LoVo (cell line): ENCODE measurements at places on chromosomes 1 and 21.

DNA sequence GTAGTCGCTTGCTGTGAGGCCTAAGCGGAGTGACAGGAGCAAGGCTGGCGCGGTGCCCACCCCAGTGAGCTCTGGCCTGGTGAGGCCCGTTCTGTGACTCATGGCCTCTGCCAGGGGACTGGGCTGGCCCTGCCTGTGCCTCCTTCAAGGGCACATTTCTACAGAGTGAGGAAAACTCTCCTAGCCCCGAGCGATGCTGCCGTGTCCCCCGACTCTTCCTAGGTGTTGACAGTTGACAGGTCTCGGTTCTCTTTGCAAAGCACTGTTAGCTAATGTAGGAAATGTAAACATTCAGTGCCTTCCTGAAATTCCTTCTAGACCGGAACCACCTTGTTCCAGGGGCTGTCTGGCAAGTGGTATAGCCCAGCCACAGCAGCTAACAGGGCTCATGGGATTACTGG is 43.9 kb downstream of the ABCG1 start:
- peak; percentile 41 for DNase-seq

DNA sequence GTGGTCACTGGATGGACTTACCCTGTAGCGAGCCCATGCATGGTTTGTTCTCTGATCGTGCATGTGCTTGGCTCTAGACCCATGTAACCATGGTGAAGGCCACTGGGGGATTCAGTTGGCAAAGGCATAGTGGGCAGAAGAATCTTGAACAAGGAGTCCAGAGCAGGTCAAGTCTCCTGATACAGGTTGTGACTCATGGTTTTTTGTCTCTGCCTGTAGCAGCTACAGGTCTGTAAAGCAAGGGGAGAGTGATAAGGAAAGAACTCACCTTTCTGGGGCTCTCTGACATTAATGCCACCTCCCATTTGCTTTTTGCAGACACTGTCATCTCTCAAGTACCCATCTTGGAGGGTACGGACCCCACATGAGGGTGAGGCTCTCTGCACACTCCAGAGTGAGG is 153.4 kb upstream of the CAMK1G start:
- no peak for DNase-seq

GRCh38 chr1:2486041-2486440 is 10.0 kb downstream of the PLCH2 start:
- no peak for DNase-seq

DNA sequence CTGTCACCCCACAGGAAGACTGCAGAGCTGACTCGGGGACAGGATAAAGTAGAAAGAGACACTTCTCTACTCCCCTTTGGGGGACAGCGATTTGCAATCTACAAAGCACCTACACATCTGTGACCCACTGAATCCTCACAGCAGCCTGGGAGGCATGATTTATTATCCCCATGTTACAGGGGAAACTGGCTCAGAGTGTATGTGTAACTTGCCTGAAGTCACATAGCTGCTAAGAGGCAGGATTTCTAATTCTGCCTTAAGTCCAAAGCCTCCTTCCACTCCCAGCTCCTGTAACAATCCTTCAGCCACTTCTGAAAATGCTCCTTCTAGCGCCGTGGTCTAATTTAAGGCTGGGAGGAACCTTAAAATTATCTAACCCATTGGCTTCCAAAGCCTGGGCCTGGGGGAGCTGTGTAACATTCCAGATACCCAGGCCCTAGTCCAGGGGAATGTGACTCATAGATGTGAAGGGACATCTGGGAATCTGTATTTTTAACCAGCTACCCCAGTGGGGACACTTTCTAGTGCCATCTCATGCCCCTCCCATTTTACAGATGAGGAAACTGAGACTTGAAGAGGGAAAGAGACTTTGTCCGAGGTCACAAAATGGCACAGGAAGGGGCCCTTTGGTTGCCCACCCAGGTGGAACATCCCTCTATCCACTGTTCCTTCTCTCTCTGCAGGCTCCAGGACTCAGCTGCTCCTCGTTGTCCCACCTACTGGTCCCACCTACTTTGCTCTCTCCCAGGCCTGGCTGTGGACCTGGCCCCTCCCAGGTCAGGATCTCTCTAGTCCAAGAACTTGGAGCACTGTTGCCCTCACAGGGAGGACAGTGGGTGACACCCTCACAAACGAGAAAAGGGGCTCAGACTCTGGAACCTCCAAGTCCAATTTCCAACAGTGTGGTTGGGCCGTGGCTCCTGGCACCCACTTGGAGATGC is 48.9 kb downstream of the AHDC1 start:
- DNase-seq = no peak

GRCh38 chr1:234768569-234769283 is 158.7 kb upstream of the IRF2BP2 start:
- no peak for DNase-seq

GRCh38 chr1:5994713-5995621 is 2.7 kb upstream of the NPHP4 start:
- DNase-seq = no peak

DNA sequence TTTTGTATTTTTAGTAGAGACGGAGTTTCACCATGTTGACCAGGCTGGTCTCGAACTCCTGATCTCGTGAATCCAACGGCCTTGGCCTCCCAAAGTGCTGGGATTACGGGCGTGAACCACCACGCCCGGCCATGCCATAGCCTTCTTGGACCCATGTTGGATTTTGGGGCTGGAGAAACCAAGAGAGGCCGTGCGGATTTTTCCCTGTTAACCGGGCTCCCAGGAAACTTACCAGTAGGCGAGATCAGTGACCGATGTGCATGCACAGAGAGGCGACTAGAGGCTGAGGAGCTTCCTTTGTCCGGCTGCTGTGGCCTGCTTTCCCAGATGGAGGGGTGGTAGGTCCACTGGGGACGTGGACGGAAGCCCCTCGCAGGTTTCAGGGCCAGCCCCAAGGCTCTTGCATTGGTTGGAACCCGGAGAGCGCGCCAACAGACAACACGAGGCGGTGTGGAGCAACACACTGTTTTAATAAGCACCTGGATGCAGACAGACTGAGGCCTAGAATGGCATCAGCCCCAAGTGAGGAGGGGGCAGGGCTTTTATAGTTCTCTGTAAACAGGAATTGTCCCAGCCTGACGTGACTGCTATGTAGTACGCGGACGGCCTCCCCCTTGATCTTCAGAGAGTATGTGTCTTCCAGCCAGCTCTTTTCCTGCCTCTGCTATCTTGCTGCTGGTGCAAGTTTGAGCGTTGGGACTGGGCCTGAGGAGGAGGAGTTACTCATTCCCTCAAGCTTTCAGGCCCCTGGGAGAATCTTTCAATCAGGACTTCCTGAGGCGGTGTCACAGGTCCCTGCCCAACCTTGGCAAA is at the start of gene ERVH48-1:
Gene ERVH48-1, minus strand, starts transcription at position 517 of the 813 bp plus-strand sequence. CDS start 6,624 bp downstream, outside the sequence.
- no peak for DNase-seq

- no peak for DNase-seq
Observed at GRCh38 chr1:245578771-245579170, 424.0 kb downstream of the KIF26B start.

DNA sequence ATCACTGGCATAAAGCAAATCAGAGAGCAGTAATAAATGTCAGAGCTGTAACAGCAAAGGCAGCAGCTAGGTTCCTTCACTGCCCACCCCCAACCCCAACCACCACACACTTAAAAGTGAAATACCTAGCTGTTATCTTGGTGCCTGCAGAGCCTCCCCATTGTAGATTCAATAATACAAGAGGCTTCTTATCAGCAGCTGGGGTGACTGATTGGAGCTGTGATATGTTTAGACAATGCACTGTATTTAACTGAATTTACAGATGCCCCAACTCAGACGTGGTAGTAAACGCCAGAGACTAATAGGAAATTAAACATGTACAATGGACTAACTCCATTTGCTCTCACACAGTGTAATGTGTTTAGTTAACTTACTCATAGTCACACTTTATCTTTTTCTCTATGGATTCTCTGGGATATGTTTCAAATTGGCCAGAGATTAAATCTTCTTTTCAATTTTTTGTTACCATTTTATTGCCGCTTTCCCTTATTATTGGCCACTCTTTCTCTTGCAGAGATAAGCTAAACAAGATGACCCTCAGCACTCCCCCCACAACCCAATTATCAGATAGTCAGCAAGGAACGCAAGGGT is 117.1 kb downstream of the ESRRG start:
- no peak for DNase-seq

DNA sequence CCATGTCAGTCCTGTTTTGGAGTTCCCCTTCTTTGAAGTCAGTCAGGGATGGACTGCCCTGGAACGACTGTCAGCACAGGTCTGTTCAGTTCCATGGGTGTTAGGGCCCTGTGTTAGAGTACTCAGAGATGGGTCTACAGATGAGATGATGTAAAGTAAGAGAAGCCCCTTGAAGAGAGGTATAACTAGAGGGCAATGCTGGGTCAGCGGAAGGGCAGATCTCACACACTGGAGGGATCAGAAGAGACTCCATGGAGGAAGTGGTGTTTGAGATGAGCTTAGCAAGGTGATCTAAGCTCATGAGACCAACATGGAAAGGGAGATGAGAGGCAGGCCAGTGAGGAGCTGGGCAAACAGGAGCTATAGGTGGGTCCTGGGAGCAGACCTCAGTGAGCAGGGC is 7.6 kb downstream of the PPFIA4 start:
- DNase-seq = no peak

DNA sequence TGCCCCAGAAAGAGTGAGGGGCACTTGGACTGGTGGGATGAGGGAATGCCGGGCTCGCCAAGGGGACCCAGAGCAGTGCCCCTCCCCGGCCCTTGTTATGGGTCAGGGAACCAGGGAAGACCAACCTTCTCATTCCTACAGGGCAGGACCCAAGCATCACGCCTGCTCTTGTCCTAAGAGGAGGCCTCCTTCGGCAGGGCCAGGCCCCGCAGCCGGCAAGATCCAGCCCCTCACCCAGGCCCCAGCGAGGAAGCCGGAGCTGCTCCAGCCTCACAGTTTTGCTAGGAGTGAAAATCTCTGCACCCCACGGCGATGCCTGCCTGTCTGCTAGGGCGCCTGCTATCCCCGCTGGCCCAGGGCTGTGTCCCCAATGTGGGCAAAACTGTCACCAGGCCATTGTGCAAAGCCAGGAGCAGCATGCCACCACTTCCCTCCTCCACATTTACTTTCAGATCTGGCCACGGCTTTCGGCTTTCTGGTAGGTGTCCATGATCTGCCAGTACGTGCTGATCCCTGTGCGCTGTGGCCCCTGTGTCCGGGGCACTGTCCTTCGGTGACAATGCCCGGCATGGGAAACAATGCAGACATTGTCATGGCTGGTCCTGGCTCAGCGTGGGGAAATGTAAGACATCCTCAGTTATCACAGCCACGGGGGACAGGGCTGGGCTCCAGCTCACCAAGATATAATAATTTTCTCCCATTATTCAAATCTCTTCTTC is 9.6 kb downstream of the ACTRT2 start:
- no peak for DNase-seq

GRCh38 chr1:190832511-190832910 is 354.8 kb upstream of the BRINP3 start:
- no peak for DNase-seq

DNA sequence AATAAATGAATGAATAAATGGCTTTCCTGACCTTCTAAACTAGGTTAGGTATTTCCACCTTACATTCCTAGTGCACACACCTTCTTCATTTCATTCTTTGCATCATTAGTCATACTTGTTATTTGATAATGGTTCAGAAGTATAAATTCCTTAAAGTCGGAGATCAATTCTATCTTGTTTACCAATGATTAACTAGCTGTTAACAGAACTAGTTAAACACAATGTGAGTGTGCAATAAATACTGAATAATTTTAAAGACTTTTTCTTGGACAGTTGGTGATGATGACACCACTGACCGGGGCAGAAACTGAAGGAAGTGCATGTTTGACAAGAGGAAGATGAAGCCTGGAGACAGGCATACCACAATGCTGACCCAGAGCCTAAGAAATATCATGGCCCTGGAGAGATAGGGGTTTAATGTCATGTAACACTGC is 207.1 kb upstream of the DEPDC1 start:
- DNase-seq = peak; percentile 8

GRCh38 chr1:209884249-209884648 is 53.8 kb upstream of the SYT14 start:
- no peak for DNase-seq

GRCh38 chr1:246176126-246177024 is 330.7 kb downstream of the SMYD3 start:
- no peak for DNase-seq

- DNase-seq = no peak
Observed at GRCh38 chr21:46135782-46136395, 19.5 kb downstream of the FTCD start.

DNA sequence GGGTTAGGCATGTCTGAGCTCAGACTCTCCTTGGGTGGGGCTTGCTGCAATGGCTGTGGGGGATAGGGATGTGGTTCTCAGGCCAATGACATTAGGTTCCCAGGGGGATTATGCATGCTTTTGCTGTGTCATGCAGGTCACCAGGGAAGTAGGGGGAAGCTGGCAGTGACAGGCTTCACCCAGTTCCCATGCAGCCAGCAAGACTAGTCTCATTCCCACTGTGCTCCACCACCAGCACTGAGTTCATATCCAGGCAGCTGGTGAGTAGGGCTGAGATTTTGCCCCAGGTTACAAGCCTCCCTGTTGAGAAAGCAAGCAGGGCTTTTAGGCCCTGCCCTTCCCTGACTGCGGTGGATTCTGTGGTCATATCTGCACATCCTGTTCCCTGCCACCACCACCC is 32.1 kb upstream of the PLA2G5 start:
- no peak for DNase-seq

DNA sequence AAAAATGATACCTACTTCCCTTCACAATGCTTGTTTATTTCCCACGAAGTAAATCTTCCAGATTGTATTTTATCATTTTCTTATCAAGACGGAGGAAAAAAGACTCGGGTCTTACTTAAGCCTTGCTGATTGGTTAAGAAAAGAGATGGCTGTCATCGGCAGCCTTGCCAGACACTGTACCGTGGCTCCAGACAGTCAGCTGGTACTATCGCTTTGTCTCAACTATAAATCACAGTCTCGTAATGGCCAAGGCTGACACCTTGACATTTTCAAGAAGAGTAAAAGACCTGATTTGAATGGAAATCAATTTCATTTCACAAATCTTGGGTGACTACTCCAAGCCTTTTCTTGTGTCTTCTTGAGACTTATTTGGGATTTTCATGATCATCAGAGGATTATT is 868.0 kb downstream of the USP25 start:
- DNase-seq = no peak

DNA sequence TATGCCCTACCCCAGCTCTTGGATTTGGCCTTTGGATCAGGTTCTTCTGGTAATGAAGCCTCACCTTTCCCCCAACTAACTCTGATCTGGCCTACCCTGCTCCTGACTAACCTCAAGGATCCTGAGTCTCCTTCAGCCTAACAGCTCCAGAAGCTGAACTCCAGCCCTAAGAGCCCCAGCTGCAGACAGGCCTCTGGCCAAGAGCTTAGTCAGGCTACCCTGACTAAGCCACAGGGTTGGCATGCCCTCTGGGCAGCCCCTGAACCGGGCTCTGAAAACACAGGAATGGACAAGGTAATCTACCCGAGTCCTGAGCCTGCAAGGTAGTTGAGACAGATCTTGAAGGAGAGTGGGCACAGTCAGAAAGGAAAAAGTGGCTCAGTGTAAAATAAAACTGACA is 29.4 kb downstream of the COA7 start:
- no peak for DNase-seq

DNA sequence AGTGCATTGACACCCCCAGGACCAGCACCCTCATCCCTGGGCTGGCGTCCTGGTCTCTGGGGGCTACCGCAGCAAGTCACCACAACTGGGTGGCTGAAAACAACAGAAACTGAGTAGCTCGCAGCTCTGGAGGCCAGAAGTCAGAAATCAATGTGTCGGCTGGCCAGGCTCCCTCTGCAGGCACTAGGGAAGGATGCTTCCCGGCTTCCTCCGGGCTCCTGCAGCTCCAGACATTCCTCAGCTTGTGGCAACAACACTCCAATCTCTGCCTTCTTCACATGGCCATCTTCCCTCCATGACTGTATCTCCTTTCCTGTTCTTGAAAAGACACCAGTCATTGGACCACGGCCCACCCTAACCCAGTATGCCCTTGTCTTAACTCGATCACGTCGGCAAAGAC is 224.2 kb downstream of the NPHP4 start:
- no peak for DNase-seq

GRCh38 chr1:109516872-109517271 is 7.3 kb upstream of the AMIGO1 start:
- DNase-seq = peak; percentile 54
